Tongue (tissue), 3 donors: ENCODE measurements at places on chromosomes 1 and 21. TPM values are rescaled to one million over a fixed set of nuclear protein-coding genes. Genes with fewer than 3 reads are reported as not detected.

- no peak for DNase-seq
Measured at GRCh38 chr1:245862812-245863540, 644.1 kb downstream of the SMYD3 start.

- no peak for DNase-seq
Measured at GRCh38 chr1:117093870-117094621, 27.5 kb downstream of the TRIM45 start.

GRCh38 chr1:39410915-39411436 is 80.5 kb upstream of the BMP8A start:
- peak; percentile 97 for DNase-seq

ANKRD65 gene
- total RNA-seq = 13.4 TPM
